ENCODE measurements at places on chromosomes 2 and 18.

- no peak for DNase-seq
Observed at GRCh38 chr2:19609266-19609665, 250.8 kb upstream of the OSR1 start.

DNA sequence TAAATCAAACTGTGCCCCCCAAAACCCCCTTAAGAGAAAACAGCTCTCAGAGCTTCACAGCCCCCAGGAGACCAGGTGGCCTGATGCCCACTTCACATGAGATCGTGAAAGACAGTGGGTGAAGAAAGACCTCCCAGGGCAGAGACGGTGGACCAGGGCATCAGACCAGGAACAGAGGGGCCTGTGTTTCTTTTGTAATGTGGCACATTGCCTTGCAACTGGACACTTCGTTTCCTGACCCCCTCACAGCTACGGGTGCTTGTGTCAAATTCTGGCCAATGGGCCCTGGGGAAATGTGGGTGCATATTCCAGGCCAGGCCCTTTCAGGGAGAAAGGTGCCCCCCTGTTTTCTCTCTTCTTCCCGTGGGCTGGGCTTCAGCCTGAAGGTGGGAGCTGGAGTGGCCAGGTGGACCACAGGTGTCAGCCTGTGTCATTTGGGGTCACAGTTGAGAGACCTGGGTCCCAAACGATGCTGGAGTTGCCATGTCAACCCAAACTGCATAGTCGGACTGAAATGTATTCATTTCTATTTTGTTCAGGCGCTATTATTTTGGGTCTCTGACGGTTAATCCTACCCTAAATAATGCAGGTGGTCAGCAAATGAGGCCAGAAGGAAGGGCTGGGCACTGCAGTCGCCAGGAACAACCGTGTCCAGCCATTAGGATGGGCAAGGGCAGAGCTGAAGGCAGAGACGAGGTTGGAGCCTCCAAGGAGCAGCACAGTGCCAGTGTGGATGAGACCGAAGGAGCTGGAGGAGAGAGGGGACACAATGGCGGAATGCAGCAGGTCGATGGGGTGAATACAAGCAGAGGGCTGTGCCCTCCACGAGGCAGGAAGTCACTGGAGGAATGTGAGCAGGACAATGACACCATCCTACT, 338.2 kb downstream of the EIPR1 start:
- no peak for DNase-seq

DNA sequence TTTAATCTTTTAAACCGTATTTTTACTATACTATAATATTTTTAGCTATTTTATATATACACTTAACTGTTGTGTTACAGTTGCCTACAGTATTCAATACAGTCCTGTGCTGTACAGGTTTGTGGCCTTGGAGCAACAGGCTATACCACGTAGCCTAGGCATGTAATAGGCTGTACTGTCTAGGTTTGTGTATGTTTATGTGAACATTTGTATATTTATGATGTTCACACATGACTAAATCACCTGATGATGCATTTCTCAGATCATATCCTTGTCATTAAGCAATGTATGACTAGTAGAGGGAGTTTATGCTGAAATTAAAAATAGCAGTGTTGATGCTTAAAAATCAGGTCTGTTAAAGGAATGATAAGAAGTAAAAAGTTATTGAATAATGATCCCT, 92.3 kb upstream of the RANBP2 start:
- no peak for DNase-seq

DNA sequence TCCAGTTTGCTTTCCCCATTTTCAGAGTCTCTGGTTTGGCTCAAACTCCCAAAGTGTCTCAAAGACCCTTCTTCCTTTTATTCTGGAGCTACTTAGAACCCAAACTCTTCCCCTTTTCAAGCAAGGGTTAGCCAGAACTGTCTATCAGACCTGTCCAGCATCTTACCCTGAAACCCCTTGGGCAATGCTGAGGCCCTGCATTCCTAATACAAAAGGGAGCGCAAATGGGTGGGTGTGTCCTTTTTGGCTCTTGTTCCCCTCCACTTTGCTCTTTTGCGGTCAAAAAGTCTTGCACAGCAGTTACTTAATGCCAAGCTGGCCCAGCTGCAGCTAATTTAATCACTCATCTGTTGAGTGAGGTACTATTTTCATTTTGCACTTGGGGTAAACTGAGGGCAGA, 231.2 kb upstream of the FOSL2 start:
- peak; percentile 49 for DNase-seq

DNA sequence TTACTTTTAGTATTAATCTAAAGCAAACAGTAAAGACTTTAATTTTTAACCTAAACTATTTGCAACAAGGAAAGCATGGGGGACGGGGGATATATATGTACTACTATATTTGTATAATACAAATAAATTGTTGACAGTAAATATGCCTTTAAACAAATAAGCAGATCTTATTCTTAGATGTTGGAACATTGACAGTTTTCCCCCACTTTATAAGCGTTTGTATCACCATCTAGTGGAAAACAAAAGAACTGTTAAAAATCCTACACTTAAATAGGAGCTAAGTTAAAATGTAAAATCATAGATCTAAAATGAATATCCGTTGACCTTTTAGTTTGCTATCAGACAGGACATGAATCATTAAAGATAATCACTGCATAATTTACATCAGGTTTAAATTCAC, 50.0 kb downstream of the RBBP8 start:
- no peak for DNase-seq

DNA sequence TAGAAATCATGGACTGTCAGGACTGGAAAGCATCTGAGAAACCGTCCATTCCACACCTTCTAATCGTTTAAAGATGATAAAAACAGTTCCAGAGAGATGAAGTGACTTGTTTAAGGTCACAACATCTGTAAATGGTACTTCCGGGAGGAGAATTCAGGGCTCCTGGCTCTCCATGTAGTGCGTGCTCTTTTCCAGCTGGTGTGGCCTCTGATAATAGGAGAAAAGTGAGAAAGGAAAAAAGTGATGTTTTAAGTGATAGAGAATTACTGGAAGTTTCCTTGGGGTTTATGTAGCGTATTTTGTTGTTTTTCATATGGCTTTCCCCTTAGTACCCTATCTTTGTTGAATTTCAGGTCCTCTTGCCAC, 663 bp downstream of the C2orf49 start:
- DNase-seq = no peak

DNA sequence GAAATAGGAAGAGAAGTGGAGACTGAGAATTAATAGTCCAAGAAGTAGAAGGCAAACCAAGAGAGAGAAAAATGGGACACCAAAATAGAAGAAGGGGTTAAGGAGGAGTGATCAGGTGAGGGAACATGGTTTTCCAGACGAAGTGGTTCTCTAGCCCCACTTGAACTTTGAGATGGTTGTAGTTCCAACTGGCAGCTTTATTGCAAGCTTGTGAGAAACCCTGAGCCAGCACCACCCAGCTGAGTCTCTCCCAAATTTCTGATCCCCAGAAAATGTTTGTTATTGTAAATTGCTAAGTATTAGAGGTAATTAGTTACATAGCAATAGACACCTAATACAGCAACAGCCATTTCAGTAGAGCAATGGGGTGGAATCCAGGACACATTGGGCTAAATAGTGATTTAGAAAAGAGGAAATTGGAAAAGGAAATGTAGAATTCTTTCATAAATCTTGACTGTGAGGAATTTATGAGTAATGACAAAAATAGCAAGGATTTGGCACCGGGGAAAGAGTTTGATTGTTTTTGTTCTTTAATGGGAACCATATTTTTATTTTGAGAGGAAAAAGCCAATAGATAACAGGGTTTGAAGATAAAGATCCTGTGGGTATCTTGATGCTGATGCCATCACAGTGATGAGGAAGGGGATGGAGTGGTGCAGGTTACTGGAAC, 62.1 kb upstream of the XDH start:
- no peak for DNase-seq

DNA sequence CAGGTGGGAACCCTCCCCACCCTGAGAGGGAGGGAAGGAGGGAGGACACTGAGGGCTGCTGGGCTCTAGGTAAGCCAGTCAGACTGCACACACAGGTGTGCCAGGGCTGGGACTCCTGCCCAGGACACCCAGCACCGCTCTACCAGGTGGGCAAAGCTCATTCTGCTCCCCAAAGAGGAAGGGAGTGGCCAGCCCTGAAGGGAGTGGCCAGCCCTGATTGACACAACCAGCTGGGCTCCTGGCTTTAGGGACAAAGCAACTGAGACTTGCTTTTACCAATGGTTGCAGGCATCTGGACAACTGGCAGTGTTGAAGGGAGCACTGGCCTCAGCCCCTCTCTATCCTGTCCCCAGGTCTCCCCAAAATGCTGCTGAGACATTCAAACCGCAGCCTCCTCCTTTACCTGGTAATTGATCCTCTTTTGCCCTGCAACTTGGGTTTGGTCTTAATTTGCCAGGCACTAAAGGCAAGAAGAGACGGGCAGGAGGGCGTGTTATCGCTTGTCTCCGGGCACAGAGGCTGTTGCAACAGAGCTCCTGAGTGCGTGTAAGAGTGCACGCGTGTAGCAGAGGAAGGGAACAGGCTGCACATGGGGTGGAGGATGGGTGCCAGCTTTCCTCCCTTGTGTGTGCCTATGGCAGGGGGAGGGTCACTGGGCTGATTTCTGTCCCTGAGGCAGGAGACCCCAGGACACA, 14.5 kb upstream of the FOSL2 start:
- no peak for DNase-seq

- peak; percentile 25 for DNase-seq
Observed at GRCh38 chr2:97714950-97715652, 1.7 kb downstream of the ZAP70 start.

DNA sequence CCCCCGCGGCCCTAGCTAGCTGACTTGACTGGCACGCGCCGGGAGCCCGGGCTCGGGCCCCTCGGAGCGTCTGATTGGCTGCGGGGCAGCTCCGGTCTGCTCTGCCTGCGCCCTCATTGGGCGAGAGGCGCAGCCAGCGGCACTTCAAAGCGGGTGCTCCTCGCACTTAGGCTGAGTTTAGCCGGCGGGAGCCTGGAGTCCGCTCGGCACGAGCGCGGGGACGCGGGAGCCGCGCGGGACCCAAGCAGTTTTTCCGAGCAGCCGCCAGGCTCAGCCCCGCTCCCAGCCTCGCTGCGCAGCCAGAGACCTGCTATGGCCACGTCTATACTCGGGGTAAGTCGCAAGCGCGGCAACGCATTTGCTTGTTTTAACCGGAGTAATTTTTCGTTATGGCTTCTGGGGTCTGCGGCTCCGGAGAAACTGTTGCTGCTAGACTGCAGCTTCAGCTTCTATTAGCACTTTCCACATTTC, at the start of gene SP9:
Gene SP9 (plus strand): TSS at position 174 of the 471 bp plus-strand sequence. CDS start 139 bp downstream, at position 313.
- DNase-seq = peak; percentile 83

DNA sequence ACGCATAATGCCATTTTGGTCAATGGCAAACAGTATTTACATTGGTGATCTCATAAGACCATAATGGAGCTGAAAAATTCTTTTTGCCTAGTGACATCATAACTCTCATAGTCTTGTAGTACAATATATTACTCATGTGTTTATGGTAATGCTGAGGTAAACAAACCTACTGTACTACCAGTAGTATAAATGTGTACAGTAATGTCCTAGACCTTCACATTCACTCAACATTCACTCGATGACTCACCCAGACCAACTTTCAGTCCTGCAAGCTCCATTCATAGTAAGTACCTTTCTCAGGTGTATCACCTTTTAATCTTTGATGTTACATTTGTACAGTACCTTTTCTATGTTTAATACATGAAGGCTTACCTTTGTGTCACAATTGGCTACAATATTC, 558.2 kb upstream of the PIK3C3 start:
- DNase-seq = no peak

DNA sequence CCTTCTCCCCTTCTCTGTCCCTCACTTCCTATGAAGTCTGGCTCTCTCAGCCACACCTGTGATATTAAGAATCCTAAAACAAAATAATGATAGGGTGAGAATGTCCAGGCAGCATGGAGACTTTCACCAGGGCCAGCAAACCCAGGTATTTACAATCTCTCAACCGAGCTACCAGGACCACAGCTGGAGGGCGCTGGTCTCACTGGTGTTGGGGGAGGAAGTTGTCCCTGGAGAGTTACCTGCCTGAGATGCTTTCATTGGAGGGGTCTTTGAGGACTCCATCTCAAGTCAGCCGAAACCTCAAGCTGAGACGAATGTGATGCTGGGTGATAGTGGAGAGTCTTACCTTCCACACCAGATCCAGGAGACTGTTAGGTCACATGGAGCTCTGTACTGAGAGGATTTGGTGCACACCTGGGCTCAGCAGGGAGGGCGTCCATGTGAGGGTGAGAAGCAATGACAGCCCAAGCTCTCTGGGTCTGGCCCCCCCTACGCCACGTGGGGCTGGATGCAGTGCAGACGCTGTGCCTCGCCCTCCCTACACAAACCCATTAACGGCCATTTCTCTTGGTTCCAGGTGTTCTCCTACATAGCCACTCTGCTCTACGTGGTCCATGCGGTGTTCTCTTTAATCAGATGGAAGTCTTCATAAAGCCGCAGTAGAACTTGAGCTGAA, 27.4 kb downstream of the MAL start:
- DNase-seq = no peak

DNA sequence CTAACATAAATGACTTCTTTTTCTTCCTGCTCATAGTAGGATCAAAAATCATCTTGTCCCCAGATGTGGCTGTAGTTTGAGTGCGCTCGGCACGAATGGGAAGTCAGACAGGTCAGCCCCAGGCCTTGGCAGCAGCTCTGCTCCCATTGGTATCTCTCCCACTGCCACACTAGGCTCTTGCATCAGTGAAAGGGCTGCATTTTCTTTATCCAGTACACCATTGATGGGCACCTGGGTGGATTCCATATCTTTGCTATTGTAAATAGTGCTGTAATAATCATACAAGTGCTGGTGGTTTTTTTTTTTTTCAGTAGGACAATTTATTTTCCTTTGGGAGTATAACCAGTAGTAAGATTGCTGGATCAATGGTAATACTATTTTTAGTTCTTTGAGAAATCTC, 865.5 kb downstream of the CCDC85A start:
- DNase-seq = no peak

GRCh38 chr2:26948800-26949199, 21.6 kb upstream of the MAPRE3 start:
- no peak for DNase-seq

DNA sequence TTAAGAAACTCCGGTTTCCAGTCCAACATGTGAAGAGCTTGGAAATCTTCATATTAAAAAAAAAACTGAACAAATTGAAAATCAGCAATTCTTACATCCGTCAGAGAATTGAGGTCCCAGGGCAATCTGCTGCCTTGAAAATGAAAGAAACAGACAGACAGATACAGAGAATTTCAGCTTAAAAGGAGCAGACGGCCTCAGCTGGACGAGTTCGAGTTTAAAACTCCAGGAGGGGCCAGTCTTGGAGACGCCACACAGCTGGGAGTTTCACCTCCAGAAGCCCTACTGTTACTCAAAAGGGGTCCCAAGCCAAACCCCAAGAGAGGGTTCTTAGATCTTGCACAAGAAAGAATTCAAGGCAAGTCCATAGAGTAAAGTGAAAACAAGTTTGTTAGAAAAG, 226.5 kb upstream of the ARL4C start:
- no peak for DNase-seq

DNA sequence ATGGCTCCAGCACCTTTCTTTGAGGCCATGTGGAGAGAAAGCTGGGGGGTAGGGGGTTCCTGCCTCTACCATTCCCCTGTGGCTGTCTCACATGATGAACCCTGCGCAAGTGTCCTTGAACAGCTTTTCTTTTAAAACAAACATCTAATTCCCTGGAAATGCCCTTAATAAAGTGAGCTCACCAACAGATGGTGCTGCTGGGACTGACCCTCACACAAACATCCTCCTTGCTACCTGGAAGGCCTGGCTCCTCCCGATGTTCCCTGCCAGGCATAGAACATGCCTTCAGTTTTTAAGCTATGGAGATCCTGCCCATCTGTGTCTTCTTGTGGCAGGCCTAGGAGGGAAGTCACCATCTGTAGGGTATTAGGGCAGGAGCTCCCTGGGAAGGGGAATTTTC, 60.7 kb upstream of the GATA6 start:
- peak; percentile 62 for DNase-seq
